ENCODE measurements at places on chromosomes 4 and X.
A peak's percentile ranks its signal among the peaks of the same experiment; 100 is the strongest.

DNA sequence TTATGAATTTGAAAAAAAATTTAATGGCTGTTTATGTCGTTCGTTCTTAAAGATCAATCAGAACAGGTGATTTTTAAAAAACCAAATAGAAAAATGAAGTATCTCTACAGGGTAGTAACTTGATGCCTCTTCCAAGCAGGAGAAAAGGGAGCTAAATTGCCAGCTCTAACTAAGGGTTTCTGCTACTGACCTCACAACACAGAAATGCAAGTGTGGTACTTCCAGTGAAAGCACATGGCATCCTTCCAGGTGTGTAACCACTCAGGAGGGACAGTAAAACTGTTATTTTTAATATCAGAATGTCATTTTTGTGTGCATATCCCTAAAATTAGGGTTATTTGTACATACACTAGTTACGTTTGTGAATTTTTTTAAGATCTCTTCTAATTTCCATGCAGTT is 116.8 kb upstream of the ZCCHC13 start:
- DNase-seq: no peak

DNA sequence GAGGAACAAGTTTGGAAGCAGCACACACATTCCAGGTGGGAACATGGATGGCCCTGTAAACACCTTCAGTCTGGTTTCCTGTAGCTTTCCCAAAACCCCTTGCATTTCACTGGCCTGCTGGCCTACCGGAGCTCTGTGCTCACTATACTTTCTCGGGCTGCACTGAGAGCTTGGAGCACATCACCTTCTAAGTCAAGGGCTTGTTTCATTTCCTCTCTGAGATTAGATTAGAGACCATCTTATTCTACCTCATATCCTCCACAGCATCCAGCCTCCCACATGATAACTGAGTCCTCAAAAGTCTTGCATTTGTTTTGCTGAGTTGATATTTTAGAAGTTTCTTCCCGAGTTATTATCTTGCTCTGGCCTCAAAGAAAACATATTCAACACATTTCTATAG is 147.7 kb downstream of the RASL11B start:
- DNase-seq: no peak

DNA sequence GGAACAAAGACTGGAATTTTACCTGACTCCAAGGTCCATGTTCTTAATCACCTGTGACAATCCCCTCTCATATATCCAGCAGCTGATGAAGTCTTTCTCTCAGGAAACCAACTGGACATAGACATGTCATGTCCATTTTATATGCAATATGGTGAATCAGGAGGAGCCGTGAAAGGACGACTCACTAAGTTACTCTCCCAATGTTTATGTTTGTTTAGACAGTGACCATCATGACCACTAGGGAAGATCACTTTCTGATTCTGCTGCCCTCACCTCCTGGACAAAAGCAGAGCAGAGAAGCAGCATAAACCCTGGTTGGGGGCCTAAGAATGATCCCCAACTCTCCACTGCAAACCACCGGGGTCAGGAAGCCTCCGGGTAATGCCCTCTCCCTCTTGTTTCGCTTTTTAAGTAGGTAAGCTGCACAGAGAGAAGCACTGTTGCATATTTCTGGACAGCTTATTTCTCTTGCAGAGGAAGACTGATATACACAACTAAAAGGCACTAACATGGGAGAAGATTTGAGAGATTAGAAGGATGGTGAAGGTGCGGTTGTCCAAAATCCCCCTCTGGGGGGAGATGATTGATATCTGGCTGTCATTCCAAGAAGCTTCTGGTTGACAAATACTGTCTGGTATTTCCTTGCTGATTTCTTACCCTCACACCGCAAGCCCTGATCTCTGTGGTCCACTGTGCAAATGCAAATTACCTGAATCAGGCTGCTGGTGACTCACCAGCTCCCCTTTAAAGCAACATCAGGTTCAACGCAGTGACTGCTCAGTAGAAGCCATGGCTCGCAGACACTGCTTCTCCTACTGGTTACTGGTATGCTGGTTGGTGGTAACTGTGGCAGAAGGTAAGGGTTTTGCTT is at the start of gene ODAPH:
Gene ODAPH (plus strand): TSS at position 773 of the 871 bp plus-strand sequence. CDS start 17 bp downstream, at position 790.
- DNase-seq: no peak

DNA sequence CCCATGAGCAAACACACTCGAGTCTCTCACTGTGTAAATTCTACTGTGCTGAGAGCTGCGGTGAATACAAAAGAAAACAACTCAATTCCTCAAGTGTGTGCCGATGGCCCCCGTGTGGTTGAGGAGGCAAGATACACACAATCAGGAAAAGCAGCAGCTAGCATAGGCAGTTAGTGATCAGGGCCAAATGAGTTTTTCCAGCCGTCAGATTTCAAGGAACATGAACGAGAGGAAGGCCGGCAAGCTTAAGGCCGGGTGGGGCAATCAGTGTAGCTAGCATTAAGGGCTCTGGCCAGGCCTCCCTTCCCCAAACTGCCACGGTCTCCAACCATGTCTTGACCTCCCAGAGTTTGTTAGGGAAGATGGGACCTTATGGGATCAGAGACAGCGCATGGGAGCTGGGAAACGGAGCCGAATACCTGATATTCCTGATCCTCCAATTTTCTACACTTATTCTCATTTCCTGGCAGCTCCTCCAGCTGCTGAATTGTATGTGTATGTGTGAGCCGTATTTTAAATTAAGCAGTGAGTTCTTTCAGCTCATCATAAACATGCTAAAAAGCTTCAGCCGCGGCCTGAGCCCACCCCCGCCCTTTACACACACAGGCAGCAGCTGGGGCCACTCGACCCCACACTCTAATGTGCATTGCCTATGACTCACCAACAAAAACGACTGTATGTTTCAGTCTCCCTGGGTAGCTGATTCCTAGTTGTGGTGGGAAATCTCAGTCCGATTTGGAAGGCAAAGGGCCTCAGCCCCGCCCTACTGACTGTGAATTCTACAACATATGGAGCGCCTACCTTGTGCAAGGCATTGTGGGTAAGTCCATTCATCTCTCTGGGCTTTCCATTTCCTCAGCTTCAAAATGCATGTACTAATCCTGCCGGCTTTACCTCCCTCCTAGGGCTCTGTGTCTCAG is 59.9 kb downstream of the RTL9 start:
- DNase-seq: peak; percentile 45

DNA sequence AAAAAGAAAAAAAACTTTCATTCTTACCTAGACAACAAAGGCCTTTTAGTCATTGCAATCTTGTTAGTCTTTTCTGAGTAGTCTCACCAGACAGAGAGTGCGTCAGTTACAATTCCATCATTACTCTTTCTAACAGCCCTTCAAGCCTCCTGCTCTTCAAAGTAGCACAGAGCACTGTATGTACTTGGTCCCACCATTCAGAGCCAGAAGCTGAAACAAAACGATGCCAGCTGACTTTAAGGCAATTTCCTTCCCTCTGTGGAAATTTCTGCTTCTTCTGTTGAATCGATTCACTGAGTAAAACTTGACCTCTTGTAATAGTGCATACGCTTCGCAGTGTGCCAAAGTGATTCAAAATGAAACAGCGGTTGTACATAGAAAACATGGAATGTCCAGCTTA is 57.7 kb upstream of the TENM3 start:
- no peak for DNase-seq

- DNase-seq: no peak
These were observed 229.6 kb upstream of the AGA start for GRCh38 chr4:177671845-177672244.

DNA sequence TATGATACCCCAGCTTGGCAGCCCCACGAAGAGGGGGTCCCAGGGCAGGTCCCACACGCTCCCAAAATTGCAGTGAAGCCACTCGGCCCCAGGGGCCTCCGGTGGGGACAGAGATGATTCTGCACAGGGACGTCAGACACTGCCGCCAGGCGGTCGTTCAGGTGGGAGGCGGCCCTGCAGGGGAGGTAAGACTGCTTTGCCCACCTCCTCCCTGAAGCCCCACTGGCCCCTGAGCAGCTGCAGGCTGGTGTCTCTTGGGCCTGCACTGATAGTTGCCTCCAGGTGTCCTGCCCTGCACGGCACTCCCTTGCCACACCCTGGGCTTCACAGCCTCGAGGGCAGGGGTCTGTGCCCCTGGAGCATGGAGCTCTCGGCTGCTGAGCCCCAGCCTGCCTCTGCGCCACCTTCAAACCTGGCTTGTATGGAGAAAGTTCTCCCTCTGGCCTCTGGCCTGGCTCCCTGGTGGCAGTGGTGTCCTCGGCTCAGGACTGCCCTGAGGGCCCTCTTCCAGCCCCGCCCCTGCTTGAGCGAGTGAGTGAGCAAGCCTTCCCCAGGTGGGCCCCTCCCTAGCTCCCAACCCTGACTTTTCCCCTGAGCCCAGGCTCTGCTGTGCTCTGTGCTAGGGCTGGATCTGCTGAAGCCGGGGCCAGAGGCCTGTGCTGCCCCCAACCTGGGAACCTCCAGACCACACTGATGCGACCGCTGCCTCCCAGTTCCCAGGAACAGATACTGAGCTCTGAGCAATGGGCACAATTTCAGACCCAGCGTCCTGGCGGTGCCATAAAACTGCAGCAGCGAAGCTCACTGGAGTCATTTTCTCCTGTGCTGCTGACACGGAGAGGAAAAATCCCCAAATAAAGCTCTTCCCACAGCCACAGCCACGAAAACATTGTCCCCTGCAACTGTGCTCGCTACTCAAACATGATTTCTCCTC is 16.1 kb downstream of the ADRA2C start:
- DNase-seq: no peak

- DNase-seq: no peak
These were observed 23.3 kb upstream of the GPR50 start for GRCh38 chrX:151153086-151153485.

- DNase-seq: no peak
These were observed 482 bp downstream of the RNF4 start for GRCh38 chr4:2469192-2469984.

- no peak for DNase-seq
These were observed 53.0 kb upstream of the SOD3 start for GRCh38 chr4:24742335-24742734.

DNA sequence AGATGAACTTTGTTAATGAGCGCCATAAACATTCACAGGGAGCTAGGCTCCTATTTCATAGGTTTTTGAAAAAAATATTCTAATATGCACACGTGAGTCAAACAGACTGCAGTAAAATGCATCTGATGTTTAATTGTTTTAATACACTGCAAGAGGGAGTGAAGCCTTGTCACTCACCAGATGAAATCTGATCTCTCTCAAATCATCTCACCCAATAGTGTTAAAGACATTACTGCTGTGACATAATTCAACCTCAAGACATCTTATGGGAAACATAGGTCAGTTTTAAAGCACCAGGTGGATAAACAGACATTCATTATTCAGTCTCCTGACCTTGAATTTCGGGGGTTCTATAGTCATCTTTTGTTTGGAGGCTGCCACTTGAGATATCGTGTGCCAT is 148.3 kb downstream of the MAML3 start:
- no peak for DNase-seq

DNA sequence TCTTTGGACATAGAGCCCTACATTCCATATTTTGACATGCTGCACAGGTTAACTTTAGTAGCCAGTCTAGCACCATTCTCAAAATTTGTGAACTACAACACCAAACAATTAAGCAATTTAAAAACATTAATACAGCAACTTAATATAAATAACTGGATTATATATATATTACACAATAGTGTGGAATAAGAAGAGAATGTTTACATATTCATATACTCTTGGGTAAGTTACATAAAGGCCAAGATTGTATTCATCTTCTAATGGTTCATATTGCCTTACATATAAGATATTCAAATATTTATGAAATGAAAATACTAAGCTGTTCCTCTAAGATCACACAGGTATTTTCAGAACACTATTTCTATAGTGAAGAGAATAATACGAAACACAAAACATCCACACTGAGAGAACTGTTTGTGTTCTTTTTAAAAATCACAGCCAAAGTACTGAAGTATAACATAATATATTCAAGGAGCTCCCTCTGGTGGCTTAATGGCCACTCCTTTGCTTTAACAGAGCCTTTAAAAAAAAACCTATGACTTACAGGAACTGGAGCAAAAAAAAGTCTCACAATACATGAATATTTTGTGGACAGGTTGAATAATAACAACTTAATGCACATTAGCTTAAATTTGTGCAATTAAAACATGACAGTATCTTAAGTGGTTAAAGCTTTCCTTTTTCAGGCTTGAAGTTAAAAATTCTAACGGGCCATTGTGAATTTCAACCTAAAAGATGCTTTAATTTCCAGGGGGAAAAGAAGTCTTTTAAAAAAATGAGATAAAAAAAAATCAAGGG is 46.2 kb downstream of the NEK1 start:
- no peak for DNase-seq

DNA sequence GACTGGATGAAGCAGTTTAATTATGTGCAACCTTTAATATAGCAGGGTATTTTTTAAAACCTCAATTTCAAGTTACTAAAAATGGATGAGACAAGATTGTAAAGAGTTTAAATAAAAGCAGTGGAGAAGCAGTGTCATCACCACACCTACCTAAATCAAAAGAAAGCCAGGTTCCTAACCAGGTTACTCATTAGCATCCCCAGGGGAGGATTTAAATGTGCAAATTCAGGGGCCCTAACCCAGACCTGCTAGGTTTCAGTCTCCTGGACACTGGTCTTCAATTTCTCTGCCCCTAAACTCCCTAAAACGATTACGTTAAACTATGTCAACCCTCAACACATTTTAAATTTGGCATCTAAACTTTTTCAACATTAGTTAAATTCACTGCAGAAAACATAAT is 116.9 kb upstream of the KLF3 start:
- no peak for DNase-seq

- DNase-seq: no peak
These were observed 222.1 kb upstream of the TAPT1 start for GRCh38 chr4:16448241-16448840.

- no peak for DNase-seq
These were observed 156.4 kb downstream of the ARX start for GRCh38 chrX:24859211-24859841.

- DNase-seq: no peak
These were observed 7.2 kb downstream of the SERTM2 start for GRCh38 chrX:111518667-111519066.

DNA sequence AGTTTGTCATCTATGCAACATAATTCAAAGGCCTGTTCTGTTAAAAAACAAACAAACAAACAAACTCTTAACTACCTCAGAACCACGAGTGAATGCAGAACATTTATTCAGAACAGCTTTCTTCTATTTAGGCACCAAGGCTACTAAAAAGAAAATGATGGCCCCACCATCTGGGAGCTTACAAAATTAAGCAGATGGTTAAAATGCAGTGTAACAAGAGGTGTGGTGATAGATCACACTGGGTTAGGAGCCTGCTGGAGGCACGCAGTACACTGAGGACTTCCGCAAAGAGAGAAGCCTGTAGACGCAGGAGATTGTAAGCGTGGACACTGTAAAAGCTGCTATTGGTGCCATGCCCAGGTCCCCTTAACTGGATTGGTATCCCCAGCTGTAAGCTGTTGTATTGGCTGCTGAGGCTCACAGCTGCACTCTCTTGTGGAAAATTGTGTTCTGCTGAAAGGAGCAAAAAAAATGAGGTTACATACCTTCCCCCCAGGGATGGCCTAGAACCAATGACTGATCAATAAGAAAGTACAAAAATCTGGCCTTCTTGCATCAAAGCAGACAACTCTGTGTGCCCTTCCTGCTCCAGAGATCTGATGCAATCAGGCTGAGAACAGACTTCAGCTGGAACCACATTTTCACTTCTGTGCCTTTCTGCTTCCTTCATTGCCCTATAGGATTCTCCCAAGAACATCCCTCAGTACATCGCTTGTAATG is 60.0 kb downstream of the SHROOM3 start:
- DNase-seq: no peak

All from NCI-H2107 (cell line).